NCI-H2227 treated with DMSO at 0.1 percent for 48 hours (cell line): ENCODE measurements at places on chromosomes 7 and 10.

DNA sequence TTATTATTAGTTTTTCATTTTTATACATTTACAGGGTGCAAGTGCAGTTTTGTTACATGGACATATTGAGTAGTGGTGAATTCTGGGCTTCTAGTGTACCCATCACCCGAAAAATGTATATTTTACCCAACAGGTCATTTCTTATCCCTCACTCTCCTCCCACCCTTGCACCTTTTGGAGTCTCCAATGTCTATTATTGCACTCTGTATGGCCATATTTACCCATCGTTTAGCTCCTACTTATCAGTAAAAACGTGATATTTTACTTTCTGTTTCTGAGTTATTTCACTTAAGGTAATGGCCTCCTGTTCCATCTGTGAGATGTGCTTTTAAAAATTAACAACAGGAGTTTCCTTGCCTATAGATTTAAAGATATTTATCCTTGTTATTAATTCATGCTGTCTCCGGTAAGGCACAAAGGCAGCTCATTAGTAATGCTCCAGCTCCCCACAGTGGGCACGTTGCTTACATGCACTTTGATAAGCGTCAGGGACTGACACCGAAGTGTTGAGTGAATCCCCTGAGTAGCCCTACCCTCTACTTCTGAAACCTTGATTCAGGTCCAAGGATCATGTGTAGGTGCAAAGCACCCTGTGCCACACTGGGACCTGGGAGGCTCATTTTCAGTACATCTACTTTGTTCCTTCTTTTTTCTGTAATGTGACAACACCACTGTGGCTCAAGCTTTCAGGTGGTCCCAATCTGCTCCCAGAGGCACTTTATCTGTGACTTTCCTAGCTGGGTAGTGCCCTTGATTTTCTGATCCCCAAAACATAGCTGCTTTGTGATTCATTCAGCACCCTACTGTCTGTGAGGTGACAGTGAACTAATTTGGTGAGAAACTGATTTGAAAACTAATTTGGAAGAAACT is 27.3 kb downstream of the HYAL4 start:
- DNase-seq: peak; percentile 6

DNA sequence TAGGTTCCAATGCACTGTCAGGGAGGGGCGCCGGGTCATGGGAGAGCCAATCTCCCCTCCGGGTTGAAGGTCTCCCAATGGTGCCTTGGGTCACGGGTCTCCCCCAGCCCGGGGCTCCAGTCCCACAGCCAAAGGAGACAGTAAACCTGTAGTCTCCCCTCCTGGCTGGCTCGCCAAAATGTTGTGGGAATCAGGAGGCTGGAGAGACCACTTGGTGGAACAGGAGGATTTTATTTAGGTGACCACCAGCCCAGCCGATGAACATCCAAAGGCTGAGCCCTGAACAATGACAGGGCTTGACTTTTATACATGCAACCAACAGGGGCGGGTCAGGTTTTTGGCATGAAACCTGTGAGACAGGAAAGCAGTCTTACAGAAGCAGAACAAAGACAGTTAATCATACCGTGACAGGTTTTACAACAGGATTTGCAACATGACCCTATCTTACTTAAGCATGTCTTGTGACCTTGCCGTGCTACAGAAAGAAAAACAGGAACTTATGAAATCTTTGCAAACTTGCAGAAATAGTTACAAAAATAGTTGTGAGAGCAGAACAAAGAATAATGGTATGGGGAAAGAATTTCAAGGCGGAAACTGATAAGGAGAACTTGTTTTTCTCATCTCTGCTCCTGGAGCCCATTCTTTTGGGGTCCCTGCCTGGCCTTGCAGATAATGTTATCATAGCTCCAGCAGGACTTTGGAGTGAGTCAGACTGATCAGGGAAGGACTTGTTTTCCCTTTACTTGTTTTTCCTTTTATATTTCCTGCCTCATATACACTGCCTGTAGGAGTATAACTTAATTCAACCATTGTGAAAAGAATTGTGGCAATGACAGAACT is 7.1 kb downstream of the ERV3-1 start:
- DNase-seq: no peak

DNA sequence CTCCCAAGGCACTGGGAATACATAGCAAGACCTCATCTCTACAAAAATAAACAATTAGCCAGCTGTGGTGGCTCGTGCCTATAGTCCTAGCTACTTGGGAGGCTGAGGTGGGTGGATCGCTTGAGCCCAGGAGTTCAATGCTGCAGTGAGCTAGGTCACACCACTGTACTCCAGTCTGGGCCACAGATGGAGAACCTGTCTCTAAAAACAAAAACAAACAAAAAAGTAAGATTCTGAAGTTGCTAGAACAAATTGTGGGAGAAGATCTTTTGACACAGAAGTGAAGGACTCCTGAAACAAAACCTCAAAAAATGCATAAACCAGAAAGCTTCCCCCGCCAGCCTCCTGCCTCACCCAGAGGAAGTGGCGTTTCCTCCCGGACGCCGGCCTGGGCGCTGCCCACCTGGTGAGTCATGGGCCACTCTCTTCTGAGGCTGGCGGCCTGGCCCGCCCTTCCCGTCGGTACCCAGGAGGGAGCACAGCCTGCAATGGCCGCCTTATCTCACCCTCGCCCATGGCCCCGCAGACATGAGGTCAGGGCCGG is 25.4 kb upstream of the ELN start:
- no peak for DNase-seq

DNA sequence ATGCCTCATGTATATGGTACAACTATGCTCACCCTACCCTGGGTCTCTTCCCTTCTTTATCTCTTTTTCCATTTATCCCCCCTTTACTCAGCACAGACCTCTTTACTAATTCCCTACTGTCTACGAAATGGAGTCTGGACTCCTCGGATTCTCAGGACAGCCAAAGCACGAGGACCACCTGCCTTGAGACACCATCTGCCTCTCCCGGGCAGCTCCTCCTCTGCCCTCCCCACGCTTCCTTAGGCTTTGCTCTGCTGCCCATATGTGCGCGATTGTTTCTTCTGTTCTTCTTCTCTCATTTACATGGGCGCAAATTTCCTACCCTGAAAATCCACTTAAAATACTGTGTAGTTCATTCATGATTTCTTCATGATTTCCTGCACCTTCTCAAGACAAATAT is 62.7 kb upstream of the STK17A start:
- no peak for DNase-seq

DNA sequence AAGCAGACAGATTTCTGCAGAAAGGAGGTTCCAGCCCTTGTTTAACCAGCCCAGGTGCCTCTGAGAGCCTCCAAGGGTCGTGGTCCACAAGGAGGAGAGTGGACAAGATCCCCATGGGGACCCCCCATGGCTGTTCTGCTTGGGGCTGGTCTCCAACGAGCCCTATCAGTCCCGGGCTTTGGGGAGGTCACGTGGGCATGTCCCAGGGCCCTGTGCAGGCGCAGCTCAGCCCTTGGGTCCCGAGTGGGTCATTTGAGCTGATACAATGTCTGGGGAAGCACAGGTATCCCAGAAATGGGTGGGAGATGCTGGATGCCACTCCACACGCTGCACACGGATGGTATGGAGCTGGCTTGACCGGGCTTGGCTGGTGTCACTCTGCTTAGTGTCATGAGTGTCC is 57.8 kb downstream of the NPTX2 start:
- DNase-seq: no peak

DNA sequence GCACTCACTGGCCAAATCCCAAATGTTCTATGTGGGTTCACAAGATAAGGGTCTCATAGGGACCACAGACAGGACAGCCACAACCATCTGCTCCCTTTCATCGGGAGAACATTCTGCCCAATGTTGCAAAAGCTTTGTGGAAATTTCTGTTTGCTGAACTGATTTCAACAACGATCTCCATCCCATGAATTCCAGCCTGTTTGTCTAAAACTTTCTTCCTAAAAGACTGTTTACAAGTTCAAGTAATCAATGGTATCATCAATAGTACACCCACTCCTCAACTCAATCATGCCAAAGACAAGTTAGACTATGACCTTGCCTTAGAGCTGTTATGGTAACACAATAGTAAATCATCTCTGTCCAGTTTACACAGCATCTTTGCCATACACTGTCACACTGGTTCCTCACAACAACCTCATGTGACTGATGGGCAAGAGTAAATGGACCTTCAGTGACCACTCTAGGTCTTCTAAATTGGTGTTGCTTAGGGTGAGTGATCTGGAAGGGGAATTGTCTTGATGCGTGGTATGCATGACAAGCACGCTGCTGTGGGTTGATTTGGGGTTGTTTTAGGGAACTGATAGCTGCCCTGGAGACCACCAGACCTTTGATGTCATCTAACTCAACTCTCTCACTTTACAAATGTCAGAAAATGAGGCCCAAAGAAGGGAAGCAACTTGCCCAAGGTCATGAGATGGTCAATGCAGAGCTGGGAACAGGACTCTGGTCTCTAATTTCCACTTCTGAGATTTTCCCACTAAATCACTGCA is 95.1 kb downstream of the PPP1R3C start:
- DNase-seq: no peak

DNA sequence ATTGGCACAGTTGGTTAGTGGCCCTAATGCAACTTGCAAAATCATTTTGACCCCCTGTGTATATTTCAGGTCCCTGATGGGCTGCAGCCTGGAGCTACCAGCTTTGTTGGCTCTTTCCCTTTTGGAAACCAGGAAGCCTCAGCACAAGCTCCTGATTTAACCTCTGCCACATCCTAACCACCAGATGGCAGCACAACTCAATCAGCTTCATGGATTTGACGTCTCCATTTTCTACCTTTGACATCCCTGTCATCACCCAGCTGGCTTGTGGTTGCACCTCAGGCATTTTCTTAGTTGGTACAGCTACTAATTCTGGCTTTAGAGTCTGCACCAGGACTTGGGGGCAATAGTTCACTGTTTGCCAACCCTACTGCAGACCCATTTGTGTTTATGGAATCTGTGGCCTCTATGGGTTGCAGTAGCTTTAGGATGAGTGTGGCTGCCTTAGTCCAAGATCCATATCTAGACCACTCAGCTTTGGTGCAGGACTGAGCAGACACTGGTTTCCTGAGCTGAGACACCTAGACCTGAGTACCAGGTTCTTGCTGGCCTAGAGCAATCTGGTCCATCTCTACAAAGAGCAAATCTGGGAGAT is 456.2 kb downstream of the REEP3 start:
- no peak for DNase-seq

DNA sequence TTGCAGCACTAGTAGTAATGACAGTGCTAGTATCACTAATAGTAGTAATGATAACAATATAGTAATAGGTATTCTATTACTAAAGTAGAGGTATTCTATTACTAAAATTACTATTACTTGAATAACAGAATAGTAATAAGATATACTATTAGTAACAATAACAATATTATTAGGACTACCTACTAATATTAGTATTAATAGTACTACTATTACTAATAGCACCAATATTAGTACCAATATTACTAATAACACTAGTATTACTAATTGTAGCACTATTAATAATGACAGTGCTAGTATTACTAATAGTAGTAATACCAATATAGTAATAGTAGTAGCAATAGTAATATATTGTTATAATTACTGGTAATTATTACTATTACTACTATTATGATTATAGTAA is 24.1 kb downstream of the A1CF start:
- no peak for DNase-seq

DNA sequence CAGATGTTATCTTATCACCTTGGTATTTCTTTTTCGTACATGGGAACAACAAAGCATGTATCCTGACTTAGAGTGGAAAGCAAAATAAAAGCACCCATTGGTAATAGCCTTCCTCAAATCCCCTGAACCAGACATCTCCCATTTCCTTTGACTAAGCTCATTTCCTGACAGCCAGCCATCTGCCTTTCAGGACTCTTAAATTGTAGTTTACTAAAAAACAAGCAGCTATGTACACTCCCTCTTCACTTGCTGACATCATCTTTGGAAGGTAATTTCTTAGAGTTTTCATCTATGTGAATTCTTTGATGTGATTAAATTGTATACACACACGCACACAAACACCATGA is 40.7 kb downstream of the ARL4A start:
- no peak for DNase-seq

DNA sequence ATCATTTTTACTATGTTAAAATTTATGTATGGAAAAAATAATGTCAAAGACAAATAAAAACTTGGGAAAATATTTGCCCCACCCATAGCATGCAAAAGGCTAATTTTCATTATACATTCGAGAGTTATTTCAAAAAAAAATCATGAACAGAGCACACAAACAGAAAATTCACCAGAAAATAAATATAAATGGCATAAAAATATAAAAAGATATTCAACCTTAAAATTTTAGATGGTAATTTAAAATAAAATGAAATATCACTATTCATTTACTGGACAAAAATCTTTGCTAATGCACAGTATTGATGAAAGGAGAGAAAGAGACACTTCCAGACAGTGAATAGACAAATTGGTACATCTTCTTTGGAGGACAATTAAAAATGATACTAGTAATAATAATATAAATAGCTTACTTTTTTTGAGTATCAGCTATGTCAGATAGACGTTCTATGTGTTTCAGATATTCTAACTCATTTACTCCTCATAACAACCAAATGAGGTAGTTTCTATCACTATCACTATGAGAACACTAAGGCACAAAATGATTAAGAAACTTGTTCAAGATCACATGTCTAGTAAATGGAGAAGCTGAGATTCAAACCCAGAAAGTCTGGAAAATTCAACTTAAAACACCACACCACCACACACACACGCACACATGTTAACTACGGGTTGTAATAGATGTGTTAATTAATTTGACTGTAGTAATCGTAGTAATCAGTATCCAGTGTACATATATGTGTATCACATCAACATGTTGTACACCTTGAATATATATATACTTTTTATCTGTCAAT is 63.0 kb downstream of the CCDC71L start:
- no peak for DNase-seq

- peak; percentile 78 for DNase-seq
Measured at GRCh38 chr10:59898125-59898835, 8.1 kb downstream of the CCDC6 start.

DNA sequence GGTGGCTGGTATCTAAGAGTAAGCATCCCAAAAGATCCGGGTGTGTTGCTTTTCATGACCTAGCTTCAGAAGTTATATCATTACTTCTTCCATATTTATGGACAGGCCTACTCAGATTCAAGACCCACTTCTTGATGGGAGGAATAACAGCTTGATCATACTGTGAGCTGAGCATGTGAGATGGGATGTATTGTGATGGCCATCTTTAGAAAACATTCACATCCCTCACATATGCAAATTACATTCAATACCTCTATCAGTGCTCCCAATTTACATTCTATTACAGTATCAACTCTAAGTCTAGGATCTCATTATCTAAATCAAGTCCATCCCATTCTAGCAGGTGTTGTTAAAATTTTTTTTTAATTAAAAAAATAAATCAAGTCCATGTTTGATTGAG is 99.8 kb upstream of the OIT3 start:
- DNase-seq: no peak

DNA sequence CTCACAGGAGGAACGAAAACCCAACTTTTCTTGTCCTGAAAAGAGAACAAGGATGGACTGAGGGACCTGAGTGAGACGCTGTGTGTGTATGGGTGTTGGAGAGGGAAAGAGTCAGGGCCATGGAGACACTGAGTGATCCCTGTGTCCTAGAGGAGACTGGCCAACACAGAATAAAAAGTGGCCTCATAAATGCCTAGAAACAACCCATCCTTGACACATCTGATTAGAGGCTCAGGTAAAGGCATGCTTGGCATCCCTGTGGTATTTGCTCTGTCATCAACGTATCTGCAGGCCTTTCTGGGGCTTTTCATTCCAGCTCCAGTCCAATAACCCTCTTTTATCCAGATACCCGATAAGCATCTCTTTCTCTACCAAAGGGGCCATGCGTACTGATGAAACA is 86.3 kb downstream of the FGFR2 start:
- no peak for DNase-seq
